ENCODE measurements at places on chromosomes 7 and 10.
A peak's percentile ranks its signal among the peaks of the same experiment; 100 is the strongest.

- no peak for DNase-seq
Observed at GRCh38 chr7:118280319-118281012, 56.0 kb downstream of the ANKRD7 start.

DNA sequence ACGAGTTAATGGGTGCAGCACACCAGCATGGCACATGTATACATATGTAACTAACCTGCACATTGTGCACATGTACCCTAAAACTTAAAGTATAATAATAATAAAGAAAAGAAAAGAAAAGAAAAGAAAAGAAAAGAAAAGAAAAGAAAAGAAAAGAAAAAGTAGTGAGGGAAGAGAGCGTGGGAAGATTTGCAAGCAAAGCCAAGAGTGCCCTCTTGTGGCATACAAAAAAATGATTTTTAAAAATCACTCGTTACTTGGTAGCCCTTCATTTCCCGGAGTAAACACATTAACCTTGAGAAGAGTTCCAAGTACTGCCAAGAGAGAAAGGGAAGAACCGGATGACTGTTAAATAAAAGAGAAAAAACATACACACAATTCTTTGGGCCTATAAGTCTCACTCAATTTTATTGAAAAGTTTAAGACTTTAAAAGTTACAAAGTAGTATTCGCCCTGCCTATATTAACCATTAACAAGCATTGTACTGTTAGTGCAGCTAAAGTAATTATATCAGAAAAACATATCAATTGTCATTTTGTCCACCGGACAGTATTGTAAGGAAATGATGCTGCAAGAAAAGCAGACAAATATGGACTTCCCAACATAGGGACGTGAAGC lies 6.2 kb upstream of the CH25H start:
- peak; percentile 76 for DNase-seq

GRCh38 chr10:80589726-80590373 lies 52.1 kb downstream of the SH2D4B start:
- no peak for DNase-seq

GRCh38 chr10:53453196-53453595 lies 680.6 kb upstream of the MBL2 start:
- DNase-seq: peak; percentile 6

- no peak for DNase-seq
Observed at GRCh38 chr7:120831260-120831659, 26.7 kb downstream of the TSPAN12 start.

GRCh38 chr7:87450706-87451105 lies 24.8 kb downstream of the ABCB4 start:
- no peak for DNase-seq

- DNase-seq: no peak
Observed at GRCh38 chr7:120799147-120799546, 58.8 kb downstream of the TSPAN12 start.

DNA sequence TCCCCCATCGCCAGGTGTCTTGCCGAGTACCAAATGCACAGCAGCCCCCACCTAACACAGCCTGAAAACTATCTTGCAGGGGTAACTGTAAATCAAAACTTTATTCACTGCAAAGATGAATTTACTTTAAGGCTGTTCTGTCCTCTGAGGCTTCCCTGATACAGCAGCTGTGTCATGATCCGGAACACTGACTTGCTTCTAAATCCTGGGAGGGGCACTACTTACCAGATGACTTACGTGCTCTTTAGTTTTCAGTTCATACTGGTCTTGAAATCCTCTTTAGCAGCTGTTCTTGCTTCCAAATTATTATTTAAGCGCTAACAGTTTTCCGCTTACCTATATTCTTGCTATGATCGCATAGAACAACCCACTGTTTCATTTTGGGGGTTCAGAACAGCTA lies 4.9 kb downstream of the DYNC1I1 start:
- DNase-seq: peak; percentile 23

DNA sequence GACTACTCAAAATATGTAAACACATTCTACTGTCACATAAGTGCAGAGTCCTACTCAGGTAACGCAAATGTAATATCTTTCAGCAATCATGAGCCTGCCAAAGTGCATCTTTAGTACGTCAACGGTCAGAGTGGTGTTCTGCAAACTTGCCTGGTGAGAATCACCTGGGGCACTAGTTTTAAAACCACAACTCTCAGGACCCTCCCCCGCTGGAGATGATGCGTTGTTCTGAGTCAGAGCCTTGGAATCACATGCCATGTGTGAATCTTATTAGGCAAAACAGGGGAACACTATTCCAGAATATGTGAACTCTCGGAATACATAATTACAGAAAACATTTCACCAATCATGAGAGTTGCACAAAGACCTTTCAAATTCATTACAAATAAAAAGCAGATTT lies 115.7 kb downstream of the TPK1 start:
- no peak for DNase-seq

- DNase-seq: no peak
Observed at GRCh38 chr7:46909601-46910051, 672.3 kb downstream of the TNS3 start.

DNA sequence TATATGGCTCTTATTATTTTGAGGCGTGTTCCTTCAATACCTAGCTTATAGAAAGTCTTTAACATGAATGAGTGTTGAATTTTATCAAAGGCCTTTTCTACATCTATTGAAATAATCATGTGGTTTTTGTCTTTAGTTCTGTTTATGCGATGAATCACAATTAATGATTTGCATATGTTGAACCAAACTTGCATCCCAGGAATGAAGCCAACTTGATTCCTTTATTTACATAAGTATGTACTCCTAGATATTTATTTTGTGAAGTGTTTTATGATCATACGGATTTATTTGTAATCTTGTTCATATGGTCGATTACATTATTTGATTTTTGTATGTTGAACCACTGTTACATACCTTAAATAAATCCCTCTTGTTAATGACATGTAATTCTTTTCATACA lies 244.3 kb upstream of the KCND2 start:
- DNase-seq: no peak

DNA sequence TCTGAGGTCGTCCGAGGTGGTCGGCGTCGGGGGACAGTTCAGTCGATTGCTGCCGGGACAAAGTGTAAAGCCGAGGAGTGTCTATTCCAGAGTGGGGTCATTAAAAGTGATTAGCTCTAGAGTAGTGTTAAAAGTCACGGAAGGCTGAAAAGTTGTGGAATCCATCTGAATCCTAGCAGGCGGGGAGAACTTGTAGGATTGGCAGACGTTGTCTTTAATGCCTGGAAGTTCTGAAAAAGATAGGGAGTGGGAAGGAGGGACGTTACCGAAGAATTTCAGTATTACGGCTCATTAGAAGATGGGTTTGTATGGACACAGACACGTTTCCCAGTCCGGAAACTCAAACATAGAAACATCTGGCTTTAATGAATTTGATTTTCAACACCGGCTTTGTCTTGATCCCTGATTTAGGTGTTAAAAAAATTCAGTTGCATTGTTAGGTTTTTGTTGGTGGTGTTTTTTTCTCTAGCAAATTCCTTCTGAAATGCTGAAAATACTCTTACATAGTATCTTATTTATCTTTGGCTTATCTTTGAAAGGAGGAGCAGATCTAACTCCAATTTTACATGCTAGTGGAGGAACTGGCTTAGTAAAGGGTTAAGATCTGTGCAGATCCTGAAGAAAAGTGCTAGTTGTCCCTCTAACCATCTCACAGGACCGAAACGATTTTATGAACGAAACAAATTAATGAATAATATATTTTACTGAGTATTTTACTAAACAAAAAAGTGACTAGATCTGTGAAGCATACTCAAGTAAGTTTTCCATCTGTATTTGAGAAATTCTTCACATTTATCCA lies 900 bp downstream of the MKLN1 start:
- peak; percentile 49 for DNase-seq

GRCh38 chr10:73907841-73908517 lies 3.0 kb upstream of the PLAU start:
- DNase-seq: peak; percentile 42

- DNase-seq: peak; percentile 52
Observed at GRCh38 chr7:116862951-116863670, 724 bp downstream of the CAPZA2 start.

DNA sequence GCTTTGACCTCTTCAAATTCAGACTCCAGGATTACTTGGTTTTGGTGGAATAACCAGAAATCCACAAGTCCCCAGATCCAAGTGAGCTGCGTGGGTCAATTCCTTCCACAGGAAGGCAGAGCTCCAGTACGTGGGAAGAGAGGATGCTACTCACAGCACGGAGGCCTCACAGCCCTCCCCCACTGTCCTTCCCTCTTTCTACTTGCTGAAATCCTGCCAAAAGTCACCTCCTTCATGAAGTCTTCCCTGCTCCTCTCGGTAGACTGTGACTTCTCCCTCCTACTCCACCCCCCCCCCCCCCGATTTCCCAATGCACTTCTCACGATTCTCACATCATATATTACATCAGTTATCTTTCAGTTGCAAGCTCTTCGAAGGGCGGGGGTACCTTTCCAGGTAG lies 12.3 kb downstream of the CAMK2G start:
- no peak for DNase-seq

DNA sequence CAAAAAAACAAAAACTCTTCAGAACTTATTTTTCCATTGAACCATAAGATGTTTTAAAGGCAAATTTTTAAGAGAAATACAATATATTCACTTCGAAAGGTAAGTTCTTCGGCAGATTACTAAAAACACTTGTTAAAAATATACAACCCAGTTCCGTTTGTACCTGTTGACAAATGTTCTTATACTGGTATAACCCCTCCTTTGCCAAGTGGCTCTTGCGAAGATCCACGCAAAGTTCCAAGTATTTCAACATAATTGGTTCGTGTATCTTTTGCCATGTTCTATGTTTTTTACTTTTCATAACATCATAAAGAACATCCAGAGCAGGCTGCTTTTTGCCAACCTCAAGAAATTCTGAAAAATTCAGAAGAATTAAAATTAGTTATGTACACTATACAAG lies 7.0 kb downstream of the EIF3A start:
- no peak for DNase-seq

DNA sequence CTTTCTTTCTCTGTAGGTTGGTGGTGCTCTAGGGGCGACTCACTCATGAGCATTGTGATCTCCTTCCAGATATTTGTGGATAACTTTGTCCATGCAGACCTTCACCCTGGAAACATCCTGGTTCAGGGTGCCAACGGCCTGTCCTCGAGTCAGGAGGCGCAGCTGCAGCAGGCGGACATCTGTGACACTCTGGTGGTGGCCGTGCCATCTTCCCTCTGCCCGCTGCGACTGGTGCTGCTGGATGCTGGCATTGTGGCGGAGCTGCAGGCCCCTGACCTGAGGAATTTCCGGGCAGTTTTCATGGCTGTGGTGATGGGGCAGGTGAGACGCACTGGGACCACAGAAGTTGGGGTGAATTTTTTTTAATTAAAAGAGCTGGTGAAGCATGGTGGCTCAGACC lies 9.6 kb upstream of the NDUFB2 start:
- DNase-seq: no peak

- no peak for DNase-seq
Observed at GRCh38 chr7:130960208-130960988, 226.4 kb upstream of the KLF14 start.

GRCh38 chr10:21334891-21335696 lies 190.4 kb downstream of the SKIDA1 start:
- DNase-seq: no peak

DNA sequence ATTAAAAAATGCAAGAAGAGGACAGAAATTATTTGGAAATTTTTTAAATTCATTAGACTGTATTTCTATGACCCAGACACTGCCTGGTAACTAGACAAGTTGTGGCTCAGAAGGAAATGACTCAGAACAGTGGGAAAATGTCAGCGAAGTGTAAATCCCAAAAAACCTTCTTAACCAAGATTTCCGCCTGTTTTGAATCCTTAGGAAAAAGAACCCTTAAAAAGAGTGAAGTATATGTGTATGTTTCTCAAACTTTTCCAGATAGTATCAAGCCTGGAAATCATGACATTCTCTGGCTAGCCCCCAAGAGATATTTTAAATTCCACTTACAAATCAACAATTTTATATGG lies 42.7 kb upstream of the PLXNA4 start:
- no peak for DNase-seq

DNA sequence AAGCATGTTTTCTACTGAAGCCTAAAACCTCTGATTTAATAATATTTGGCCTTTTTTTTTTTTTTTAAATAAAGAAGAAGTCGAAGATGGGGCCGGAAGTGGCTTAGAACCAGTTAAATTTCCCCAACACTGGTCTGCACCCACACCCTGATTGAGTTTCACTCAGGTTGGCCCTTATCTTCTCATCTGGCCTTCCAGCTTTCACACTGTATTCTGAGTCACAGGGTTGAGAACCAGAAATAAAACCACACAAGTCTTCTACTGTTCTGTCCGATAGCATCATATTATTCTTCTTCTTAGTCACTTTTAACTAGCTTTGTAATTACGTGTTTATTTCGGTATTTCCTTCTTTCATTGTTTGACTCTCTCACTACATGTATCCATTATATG lies 9.9 kb downstream of the ZNF365 start:
- DNase-seq: peak; percentile 81

GRCh38 chr7:116443101-116443523 lies 56.4 kb upstream of the CAV2 start:
- DNase-seq: no peak

- DNase-seq: no peak
Observed at GRCh38 chr7:70571961-70572360, 560.0 kb upstream of the GALNT17 start.

GRCh38 chr10:98878418-98878817 lies 357.2 kb downstream of the HPSE2 start:
- DNase-seq: no peak

DNA sequence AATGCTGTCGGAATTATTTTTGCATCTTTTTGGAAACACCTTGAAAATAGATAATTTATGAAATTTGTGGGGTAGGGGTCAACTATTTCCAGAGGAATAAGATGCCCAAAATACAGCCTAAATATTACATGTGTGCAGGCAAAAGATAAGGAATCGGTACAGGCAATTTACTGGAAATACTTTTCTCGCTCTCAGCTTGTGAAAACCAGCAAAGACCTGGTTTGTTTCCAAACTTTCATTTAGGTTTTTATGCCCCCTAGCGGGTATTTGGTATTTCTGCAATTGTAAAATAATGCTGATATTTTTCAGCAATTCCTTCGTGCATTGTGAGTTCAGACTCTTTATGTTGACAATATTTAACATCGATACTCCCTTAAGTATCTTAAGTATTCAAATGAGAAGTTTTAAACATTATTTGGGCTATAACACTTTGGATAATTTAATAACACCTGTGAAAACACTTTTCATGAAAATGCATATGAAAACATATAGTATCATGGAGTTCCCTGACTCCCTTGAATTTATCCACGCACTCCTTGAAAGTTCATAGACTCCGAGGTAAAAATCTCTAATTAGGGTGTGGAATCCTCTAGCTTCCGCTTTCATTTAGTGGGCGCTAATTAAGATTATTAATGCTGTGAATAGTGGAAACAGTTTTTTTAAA lies 132.4 kb downstream of the TSPAN12 start:
- DNase-seq: peak; percentile 73

GRCh38 chr10:130140425-130140824 lies 4.2 kb downstream of the GLRX3 start:
- DNase-seq: no peak
